ENCODE measurements at places on chromosomes 11 and 22.

DNA sequence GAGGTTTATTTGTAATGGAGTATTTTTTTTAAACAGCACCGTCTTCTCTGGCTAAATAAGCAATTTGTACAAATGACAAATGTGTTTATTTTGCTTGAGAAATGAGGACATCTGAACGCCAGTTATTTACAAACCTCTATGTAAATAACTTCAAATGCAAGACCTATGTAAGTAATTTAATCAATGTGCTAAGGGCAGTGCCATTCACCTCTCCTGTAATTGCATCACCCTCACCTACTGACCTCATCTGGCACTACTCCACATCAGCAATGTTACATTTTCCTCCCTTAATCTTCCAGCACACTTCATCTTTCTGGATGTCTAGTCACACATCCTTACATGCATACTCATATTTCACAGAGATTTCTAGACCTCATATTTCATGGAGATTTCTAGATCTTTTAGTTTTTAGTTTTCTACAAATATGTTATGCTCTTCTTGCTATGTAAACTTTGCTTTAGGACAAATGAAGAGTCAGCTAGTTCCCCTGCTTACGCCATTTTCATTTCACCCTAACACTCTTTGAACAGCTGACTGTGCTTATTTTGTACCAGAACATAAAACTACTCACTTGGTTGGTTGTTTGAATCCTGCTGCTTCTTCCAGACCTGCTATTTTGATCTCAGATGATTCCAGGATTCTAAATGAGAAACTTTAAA lies 238.6 kb downstream of the GRM5 start:
- DNase-seq: no peak

DNA sequence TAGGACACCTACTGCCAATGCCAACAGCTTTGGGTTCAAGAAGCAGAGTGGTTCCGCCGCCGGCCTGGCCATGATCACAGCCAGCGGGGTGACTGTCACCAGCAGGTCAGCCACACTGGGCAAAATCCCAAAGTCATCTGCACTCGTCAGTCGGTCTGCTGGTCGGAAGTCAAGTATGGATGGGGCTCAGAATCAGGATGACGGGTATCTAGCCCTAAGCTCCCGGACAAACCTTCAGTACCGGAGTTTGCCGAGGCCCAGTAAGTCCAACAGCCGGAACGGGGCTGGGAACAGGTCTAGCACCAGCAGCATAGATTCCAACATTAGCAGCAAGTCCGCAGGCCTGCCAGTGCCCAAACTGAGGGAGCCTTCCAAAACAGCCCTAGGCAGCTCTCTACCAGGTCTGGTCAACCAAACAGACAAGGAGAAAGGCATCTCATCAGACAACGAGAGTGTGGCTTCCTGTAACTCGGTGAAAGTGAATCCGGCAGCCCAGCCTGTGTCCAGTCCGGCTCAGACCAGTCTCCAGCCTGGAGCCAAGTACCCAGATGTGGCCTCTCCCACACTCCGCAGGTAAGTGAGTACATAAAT lies 115.1 kb downstream of the DBX1 start:
- DNase-seq: no peak

- no peak for DNase-seq
Observed at GRCh38 chr11:18013790-18014507, 1.1 kb upstream of the SERGEF start.

DNA sequence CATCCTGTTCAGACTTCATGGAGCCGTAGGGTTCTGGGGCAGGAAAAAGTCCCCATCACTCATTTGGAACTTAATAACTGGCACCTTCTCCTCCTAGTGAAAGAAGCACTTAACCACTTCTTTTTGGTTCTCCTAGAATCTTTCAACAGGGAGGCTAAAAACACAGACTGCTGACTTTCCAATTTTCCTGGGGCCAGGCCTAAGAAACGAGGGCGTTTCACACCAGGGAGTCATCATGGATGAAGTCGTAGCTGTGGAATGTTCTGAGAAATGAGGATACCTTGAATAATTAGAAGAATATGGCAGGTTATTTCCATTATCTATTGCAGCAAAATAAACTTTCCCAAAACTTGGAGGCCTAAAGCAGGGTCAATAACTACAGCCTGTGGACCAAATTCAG lies 26.0 kb upstream of the API5 start:
- no peak for DNase-seq

DNA sequence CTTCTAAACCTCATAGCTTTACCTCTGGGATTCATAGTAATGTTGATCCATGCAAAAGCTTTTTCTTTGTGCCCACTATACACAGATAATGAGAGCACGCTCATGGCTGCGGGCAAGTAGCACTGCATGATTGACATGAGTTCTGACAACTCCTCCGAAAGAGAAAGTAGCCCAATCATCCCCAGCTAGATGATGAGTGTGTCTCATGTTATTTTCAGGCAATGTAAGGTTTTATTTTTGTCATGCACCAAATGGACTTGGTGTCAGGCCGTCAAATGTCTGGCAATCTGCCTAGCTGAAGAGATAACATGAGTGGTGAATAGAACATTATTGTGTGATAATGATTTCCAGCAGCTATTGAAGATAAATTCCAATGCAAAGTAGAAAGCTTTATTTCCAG lies 662.6 kb downstream of the NTM start:
- DNase-seq: no peak

DNA sequence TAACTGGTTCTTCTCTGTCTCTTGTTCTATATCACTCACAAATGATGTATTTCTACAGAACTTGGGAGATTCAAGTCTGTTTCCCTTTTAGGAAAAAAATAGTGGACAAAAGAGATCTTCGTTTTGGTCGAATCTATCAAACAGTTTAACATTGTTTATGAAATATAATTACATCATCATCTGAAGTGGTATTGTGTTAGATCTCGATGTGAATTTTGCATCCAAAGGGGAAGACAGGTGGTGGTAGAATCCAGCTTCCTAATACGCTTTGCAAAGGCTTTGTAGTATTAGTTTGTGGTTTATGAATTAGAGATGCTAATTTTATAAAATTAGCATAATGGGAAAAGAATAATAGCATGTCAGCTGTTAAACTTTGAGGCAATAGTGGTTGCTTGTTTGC lies 3.4 kb downstream of the SIK2 start:
- no peak for DNase-seq

DNA sequence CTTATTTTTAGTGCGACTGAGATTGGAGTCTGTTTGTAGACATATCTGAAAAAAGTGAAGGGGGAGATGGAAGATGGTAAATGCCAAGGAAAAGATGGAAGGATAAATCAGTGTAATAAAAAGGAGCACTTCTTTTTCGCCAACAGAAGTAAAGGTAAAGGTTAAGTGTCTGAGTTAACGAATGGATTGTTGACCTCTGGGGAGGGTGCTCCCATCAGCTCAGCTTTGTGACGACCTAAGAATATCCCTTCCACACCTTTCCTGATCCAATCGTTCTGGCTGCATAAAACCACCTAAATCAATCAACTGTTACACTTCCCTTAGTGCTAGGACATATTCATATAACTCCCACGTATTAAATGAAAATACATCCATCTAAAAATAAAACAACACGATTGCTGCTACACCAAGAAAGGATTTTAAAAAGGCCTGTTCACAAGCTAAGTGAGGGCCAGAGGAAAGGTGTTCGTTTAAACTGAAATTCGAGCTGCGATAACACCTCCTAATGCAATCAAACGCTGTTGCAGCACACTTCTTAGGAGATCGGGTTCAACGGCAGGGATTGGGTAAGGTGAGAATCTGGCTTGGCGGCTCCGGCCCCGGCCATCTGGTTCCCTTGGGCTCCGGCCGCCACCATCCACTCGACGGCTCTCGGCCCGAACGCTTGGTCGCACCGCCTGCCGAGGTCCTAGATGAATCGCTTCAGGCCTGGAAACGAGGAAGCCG lies 658 bp downstream of the C11orf71 start:
- DNase-seq: no peak

DNA sequence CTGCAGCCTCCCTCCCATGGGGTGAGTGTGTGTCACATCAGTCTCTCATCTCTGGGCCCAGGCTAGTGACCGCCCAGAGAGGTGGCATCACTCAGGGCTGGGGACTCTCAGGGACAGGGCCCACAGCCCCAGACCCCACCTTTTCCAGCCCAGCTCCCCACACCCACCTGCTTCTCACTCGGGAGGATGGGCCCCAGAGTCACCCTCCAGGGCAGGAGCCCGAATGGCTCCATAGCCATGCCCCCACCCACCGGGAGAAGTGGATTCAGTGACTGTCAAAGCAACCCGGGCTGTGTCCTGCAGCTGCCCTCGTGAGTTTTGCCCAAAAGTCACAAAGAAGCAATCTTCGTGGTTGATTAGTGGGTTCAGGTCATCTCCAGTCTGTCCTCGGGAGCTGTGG lies 26.0 kb downstream of the PARVG start:
- DNase-seq: no peak

DNA sequence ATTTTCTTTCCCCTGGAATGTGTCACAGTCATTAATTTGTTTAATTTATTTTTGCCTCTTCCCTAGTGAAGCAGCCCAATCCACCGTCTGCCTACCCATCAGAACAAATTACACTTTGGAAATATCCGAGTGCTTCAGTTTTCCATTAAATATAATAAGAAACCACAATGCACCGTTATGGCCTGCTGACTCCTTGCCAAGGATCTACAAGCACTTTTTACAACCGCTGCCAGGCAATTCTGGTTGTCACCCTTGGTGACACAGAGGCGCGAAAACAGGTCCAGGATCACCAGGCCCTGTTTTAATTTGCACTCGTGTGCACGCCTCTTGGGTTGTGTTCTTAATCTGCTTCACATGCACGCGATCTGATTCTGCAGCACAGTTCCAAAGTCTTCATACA lies 43.9 kb downstream of the KIRREL3 start:
- no peak for DNase-seq

All from CD8-positive, alpha-beta memory T cell (primary cell).